ENCODE measurements at places on chromosomes 7 and 10. TPM values are rescaled to one million over a fixed set of nuclear protein-coding genes. Genes with fewer than 3 reads are reported as not detected.

DNA sequence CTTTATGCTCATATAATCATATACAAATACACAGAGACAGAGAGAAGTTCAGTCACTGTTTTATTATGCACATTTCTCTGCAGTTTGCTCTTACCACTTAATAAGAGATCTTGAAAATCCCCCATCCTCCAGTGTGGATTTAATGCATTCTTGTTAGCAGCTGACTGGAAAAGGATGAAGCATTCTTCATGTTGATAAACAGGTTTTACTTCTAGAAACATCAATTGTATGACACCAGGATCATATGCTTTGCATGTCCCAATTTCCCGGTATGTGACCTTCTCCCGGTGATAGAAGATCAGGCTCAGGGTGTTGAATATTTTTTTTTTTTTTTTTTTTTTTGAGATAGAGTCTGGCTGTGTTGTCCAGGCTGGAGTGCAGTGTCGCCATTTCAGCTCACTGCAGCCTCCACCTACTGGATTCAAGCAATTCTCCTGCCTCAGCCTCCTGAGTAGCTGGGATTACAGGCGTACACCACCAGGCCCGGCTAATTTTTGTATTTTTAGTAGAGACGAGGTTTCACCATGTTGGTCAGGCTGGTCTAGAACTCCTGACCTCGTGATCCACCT lies 6.2 kb upstream of the CREB3L2 start:
- H3K27ac ChIP-seq, result no peak overlapping the region
- H3K4me3 ChIP-seq, result no peak overlapping the region
- peaks cover 6% of the 10 kb centered on the region for H3K4me1 ChIP-seq
- H3K36me3 ChIP-seq, result no peaks in the 10 kb centered on the region
- no peaks in the 10 kb centered on the region for H3K27me3 ChIP-seq

- DNase-seq, result no peak
- peaks cover 12% of the 10 kb centered on the region for H3K4me1 ChIP-seq
- H3K4me3 ChIP-seq, result no peak overlapping the region
Observed at GRCh38 chr7:138935465-138936011, 45.7 kb downstream of the KIAA1549 start.

DNA sequence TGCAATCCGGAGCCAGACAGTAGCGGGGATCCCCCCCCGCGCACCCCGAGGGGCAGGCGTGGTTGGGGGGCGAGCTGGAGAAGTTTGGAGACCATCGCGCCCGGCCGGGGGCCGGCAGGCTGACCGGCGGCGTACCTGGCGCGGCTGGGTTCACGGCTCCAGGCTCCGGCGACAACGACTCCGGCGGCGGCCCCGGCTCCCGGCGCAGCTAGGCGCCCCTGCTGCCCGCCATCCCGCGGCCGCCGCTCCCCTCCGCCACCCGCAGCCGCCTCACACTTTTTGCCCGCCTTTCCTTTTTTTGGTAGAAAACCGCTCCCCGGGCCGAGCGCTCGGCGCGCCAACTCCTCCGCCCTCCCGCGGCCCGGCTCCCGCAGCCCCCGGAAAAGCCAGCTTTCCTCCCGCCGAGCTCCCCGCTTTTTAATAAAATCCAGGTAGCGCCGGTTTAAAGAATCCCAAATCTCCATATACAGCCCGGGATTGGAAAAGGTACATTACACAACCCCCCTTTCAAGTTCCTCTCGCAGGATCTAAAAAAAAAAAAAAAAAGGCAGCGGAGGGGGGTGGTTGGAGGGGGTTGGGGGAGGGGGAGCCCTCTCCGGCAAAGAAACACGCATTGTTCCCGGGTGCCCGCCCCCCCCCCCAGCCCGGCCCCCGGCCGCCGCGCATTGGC lies at the start of gene TNRC18:
TNRC18 (minus strand) TSS at position 529 of the 670 bp plus-strand sequence. CDS start 2,588 bp downstream, outside the sequence.
- peak; percentile 56 for DNase-seq
- peaks cover 72% of the 10 kb centered on the region for H3K27me3 ChIP-seq
- no peaks in the 10 kb centered on the region for H3K36me3 ChIP-seq
- peak within 1 kb of the TSS; percentile 34 for H3K27ac ChIP-seq
- H3K4me1 ChIP-seq, result peaks cover 15% of the 10 kb centered on the region

- DNase-seq, result peak; percentile 66
- peaks cover 33% of the 10 kb centered on the region for H3K4me1 ChIP-seq
- H3K4me3 ChIP-seq, result peak overlapping the region; percentile 46
- H3K27ac ChIP-seq, result peak overlapping the region; percentile 58
- peaks cover 12% of the 10 kb centered on the region for H3K36me3 ChIP-seq
- peaks cover 20% of the 10 kb centered on the region for H3K27me3 ChIP-seq
Observed at GRCh38 chr10:43304687-43305333, 37.9 kb upstream of the RASGEF1A start.

DNA sequence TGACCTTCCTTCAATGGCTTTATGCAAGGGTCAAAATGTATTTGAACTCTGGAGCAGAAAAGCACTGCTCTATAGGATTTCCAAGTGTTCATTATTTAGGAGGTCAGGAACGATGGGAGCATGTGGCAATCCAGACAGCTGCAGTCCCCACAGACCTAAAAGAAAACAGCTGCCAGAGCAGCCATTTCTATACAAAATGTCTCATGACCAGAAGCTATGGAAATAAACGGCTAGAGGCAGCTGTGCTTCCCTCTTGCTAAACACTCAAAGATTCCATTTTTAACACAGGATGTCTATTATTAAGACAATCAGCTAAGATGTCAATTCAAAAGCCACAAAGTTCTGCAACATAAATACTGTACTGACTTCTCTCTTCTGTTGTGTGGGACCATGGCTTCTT lies 879.1 kb upstream of the C7orf33 start:
- no peaks in the 10 kb centered on the region for H3K4me1 ChIP-seq
- H3K4me3 ChIP-seq, result no peak overlapping the region
- H3K36me3 ChIP-seq, result no peaks in the 10 kb centered on the region
- no peaks in the 10 kb centered on the region for H3K27me3 ChIP-seq
- H3K27ac ChIP-seq, result no peak overlapping the region
- DNase-seq, result no peak

- DNase-seq, result no peak
- H3K36me3 ChIP-seq, result no peaks in the 10 kb centered on the region
- H3K27ac ChIP-seq, result no peak overlapping the region
- H3K4me3 ChIP-seq, result no peak overlapping the region
- H3K4me1 ChIP-seq, result peaks cover 4% of the 10 kb centered on the region
Observed at GRCh38 chr7:74063223-74063641, 20.4 kb upstream of the LIMK1 start.

DNA sequence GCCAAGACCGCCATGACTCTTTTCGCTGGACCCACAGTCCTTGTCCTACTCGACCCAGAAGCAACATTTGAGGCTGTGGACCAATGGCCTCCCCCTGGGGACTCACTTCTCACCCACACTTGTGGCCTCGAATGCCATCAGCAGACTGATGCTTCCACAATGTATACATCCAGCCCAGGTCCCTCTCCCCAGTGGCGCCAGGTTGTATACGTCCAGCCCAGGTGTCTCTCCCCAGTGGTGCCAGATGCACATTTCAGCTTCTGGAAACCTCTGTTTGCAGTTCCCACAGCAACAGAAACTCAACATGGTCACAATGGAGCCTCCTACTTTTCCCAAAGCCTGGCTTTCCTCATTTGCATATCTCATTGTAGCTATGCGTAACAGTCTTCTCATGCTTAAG lies 210.5 kb upstream of the RNF32 start:
- H3K36me3 ChIP-seq, result no peaks in the 10 kb centered on the region
- H3K4me3 ChIP-seq, result no peak overlapping the region
- peaks cover 9% of the 10 kb centered on the region for H3K27me3 ChIP-seq
- no peaks in the 10 kb centered on the region for H3K4me1 ChIP-seq
- DNase-seq, result no peak
- H3K27ac ChIP-seq, result no peak overlapping the region

DNA sequence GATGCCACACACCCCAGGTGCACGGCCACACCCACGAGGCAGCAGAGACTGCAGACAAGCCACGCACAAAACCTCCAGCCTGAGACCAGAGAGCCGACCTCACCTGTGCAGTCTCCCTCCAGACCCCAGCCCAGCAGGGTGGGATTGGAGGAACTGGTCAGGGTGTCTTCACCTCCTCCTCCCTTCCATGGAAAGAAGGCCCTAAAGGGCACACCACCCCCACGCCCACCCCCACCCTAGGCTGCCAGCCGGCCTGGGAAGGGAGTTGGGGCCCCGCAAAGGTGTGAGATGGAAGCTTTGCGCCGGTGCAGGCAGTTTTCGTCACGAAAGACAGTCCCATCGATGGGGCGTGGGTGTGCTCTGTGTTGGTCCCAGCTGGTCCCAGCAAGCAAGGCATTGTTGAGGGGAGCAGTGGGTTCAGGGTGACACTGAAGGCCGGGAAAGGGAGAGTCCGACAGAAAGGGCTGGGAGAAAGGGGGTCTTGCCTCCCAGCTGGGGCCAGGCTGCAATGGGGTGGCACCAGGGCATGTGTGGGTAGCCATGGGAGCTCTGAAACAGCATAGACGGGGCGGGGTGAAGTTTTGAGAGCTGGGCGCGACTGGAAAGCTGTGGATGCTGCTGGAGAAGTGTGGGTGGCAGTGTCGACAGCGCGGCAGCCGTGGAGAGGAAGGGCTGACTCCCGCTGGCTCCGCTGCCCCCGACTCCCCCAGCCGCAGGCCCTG lies 349.2 kb downstream of the GLRX3 start:
- H3K27ac ChIP-seq, result no peak overlapping the region
- H3K27me3 ChIP-seq, result no peaks in the 10 kb centered on the region
- no peak for DNase-seq
- no peaks in the 10 kb centered on the region for H3K4me1 ChIP-seq

GRCh38 chr10:71840177-71840957 lies 10.7 kb downstream of the PSAP start:
- H3K4me1 ChIP-seq, result peaks cover 44% of the 10 kb centered on the region
- H3K27me3 ChIP-seq, result no peaks in the 10 kb centered on the region
- H3K27ac ChIP-seq, result no peak overlapping the region

DNA sequence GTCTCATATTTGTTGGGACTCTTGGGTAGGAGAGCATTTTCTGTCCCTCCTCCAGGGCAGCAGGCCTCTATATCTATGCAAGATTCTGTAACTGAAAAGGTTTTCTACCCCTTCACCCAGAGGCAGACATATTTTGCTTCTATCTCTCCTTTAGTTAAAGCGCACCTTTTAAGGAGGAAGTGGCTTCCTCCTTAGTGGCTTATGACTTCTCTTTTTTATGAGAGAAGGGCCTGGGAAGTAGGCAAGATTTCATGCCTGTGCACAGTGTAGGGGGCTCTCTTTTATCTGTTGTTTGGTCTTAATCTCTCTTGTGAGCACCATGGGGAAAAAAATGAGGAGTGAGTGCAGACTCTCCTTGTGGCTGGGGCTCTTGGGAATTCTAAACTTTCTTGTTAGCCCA lies 122.1 kb downstream of the LRMDA start:
- H3K4me3 ChIP-seq, result no peak overlapping the region
- no peak overlapping the region for H3K27ac ChIP-seq

DNA sequence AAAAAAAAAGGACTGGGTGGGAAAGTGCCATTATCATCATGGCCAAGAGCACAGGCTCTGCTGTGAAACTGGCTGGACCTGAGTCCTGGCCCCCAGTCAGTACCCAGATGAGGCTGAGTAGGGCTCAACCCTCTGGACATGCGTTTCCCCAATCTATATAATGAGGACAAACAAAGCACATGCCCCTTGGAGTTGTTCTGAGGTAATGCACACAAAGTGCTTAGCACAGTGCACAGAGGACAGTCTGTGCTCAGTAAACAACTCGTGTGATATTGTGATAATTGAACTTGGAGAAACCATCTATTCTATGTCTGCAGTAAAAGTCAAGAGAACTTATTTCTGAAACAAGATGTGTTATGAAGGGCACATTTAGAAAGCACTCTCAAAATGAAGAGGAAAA lies 138.8 kb downstream of the KCNMA1 start:
- H3K36me3 ChIP-seq, result no peaks in the 10 kb centered on the region
- H3K4me1 ChIP-seq, result peaks cover 1% of the 10 kb centered on the region
- no peak overlapping the region for H3K4me3 ChIP-seq
- peaks cover 14% of the 10 kb centered on the region for H3K27me3 ChIP-seq
- DNase-seq, result no peak
- no peak overlapping the region for H3K27ac ChIP-seq

- peaks cover 7% of the 10 kb centered on the region for H3K27me3 ChIP-seq
- H3K4me1 ChIP-seq, result peaks cover 7% of the 10 kb centered on the region
- DNase-seq, result no peak
- no peak overlapping the region for H3K27ac ChIP-seq
- H3K4me3 ChIP-seq, result no peak overlapping the region
- H3K36me3 ChIP-seq, result no peaks in the 10 kb centered on the region
Observed at GRCh38 chr7:151924001-151924400, 32.2 kb upstream of the GALNTL5 start.

- DNase-seq, result no peak
- peaks cover 8% of the 10 kb centered on the region for H3K27me3 ChIP-seq
- no peak overlapping the region for H3K27ac ChIP-seq
- no peaks in the 10 kb centered on the region for H3K36me3 ChIP-seq
- H3K4me3 ChIP-seq, result no peak overlapping the region
Observed at GRCh38 chr10:89809766-89810165, 108.4 kb downstream of the KIF20B start.

DNA sequence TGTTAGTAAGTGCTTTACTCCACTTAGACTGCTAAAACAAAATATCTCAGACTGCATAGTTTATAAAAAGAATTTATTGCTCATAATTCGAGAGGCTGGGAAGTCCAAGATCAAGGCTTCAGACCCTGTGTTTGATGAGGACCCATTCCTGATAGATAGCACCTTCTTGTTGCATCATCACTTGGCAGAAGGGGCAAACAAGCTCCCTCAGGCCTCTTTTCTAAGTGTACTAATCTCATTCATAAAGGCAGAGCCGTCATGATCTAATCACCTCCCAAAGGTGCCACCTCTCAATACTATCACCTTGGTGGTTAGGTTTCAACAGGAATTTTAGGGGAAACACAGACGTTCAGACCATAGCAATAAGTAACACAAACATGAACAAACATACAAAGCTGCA lies 55.4 kb downstream of the CRPPA start:
- H3K27me3 ChIP-seq, result no peaks in the 10 kb centered on the region
- no peak for DNase-seq
- H3K36me3 ChIP-seq, result no peaks in the 10 kb centered on the region
- no peak overlapping the region for H3K4me3 ChIP-seq
- no peaks in the 10 kb centered on the region for H3K4me1 ChIP-seq

DNA sequence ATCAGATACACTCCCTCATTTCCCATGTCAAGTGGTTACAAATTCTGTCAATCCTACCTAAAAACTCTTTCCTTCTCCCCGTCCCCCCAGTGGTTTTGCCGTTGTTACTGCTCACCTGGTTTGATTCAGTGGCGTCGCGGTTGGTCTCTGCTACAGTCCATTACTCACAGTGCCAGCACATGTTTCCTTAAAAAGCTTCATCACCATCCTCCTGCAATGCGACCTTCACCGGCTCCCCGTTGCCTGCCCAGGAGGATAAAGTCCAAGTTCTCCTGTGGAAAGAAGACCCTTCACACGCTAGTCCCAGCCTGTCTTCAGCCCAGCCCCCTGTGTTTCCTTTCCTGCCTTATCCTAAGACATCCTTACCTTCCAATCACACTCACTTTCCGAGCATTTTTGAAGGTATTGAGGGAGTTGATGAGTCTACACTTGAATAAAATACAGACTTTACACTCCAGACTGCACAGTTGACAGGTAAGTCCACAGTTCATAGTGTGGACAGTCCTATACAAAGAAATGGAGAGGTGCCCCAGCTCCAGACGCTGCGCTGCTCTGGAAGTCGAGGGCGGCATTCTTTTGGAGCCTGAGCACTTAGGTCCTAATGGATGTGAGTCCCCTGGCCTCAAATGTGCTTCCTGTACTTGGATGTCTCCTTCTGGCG lies 3.4 kb upstream of the LARP4B start:
- no peak overlapping the region for H3K4me3 ChIP-seq
- no peak for DNase-seq
- peaks cover 4% of the 10 kb centered on the region for H3K36me3 ChIP-seq
- no peak overlapping the region for H3K27ac ChIP-seq

ZNF488 gene
- total RNA-seq, result not detected

TMEM248 gene
- 88.1 TPM for total RNA-seq

GALNT11 gene
- total RNA-seq, result 29.7 TPM

GDF10 gene
- 0.11 TPM for total RNA-seq

ADAMTS14 gene
- not detected for total RNA-seq

SSC4D gene
- 0.34 TPM for total RNA-seq

NPY gene
- total RNA-seq, result not detected
